ENCODE measurements at places on chromosomes 16 and 17.
A peak's percentile ranks its signal among the peaks of the same experiment; 100 is the strongest.

DNA sequence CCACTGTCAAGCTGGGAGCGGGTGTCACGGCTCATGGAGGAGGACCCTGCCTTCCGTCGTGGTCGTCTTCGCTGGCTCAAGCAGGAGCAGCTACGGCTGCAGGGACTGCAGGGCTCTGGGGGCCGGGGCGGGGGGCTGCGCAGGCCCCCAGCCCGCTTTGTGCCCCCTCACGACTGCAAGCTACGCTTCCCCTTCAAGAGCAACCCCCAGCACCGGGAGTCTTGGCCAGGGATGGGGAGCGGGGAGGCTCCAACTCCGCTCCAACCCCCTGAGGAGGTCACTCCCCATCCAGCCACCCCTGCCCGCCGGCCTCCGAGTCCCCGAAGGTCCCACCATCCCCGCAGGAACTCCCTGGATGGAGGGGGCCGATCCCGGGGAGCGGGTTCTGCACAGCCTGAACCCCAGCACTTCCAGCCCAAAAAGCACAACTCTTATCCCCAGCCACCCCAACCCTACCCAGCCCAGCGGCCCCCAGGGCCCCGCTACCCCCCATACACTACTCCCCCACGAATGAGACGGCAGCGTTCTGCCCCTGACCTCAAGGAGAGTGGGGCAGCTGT lies 11.6 kb downstream of the SLC52A1 start:
- DNase-seq, result no peak
- peaks cover 3% of the 10 kb centered on the region for H3K4me1 ChIP-seq
- no peaks in the 10 kb centered on the region for H3K36me3 ChIP-seq
- no peak overlapping the region for H3K27ac ChIP-seq

GRCh38 chr16:17657045-17657444 lies 186.3 kb upstream of the XYLT1 start:
- no peak for DNase-seq
- peaks cover 4% of the 10 kb centered on the region for H3K4me1 ChIP-seq
- no peaks in the 10 kb centered on the region for H3K36me3 ChIP-seq
- H3K27ac ChIP-seq, result no peak overlapping the region

GRCh38 chr17:35923609-35924114 lies 6.9 kb downstream of the RDM1 start:
- no peak for DNase-seq
- peaks cover 13% of the 10 kb centered on the region for H3K4me1 ChIP-seq
- H3K27ac ChIP-seq, result no peak overlapping the region
- H3K4me3 ChIP-seq, result no peak overlapping the region
- no peaks in the 10 kb centered on the region for H3K27me3 ChIP-seq

- H3K27me3 ChIP-seq, result no peaks in the 10 kb centered on the region
- peak overlapping the region; percentile 48 for H3K27ac ChIP-seq
- H3K4me3 ChIP-seq, result no peak overlapping the region
- peaks cover 3% of the 10 kb centered on the region for H3K36me3 ChIP-seq
These were observed 4.9 kb downstream of the BCL7C start for GRCh38 chr16:30888856-30889499.

DNA sequence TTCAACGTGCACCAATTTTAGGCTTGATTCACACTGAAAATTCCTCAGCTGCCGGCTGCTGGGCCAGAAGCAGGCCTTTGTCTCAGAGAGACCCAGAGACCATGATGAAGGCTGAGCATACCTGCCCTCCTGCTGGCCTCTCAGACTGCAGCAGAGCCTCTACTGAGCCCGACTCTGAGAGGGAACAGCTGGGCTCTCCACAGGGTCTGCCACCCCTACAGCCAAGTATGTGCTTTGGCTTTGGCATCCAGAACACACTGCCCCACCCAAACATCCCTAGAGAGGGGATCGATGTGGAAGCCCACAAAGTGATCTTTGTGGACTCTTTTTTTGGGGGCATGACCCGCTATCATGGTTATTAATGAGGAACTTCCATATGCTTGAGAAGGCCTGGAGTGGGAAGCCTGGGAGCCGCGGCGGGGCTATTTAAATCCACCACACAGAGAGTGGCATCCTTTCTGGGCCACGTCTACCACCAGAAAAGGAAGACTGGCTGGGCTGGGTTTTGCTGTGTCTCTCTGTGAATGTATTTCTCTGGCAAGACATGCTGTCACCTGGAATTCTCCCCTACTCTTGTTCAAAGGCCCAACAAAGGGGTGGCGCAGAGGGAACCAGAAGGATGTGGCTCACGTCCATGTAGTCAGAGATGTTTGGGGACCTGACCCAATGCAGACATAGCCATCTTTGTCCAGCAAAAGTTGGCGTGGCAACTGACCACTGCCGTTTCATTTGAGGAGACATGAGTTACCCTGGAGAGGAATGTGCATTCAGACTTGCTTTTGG lies 69.3 kb downstream of the GNAO1 start:
- no peak overlapping the region for H3K4me3 ChIP-seq
- no peak for DNase-seq
- H3K36me3 ChIP-seq, result no peaks in the 10 kb centered on the region
- H3K27me3 ChIP-seq, result no peaks in the 10 kb centered on the region

Measured in naive thymus-derived CD8-positive, alpha-beta T cell (primary cell).